ENCODE measurements at places on chromosomes 1 and 21.

GRCh38 chr1:97314685-97315084 is 593.1 kb downstream of the PTBP2 start:
- no peak for DNase-seq

GRCh38 chr1:40049725-40050124 is 9.2 kb downstream of the CAP1 start:
- no peak for DNase-seq

GRCh38 chr1:58971629-58972140 is 187.8 kb upstream of the JUN start:
- DNase-seq = no peak

DNA sequence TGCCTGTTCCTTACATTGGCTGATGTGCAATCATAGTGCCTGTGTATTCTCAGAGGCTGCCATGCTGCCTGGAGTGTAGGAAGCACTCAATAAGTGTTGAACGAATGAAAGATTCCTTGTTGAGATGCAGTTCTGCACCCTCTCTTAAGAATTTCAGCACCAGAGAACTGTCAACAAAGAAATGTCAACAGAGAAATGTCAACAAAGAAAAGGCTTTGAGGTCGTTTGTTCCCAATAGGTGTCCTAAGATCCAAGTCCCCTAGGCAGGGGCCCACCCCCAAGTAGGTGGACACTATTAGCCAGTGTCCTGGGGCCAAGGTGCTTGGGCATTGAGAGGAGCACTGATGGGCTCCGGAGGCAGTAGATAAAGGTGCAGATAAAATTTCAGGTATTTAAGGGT is 12.6 kb downstream of the KCND3 start:
- no peak for DNase-seq

DNA sequence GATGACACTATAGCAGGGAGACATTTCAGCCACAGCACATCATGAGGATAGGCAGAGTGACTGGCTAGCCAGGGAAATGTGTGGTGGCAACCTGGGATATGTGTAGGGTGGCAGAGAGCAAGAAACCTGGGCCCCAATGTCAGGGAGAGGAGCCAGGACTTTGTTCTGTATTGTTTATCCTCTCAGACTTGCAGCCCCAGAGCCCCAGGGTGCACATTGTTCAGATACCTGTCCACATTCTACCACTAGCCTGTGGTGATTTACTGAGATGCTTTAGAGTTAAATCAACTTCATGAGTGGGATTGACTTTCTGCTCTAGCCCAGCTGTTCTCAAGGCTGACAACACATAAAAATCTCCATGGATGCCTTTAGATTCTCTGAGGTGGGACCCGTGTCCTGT is 61.5 kb downstream of the MAB21L3 start:
- DNase-seq = no peak

DNA sequence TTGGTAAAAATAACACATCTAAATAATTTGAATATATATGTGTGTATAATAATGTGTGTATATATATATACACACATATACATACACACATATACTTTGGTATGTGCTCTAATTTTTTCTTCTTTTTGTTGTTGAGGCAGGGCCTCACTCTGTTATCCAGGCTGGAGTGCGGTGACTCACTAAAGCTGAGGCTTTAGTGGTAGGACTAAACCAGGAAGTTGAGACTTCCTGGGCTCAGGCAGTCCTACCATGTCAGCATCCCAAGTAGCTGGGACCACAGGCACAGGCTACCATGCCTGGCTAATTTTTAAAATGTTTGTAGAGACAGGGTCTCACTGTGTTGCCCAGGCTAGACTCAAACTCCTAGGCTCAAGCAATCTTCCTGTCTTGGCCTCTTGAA is 46.7 kb upstream of the CXADR start:
- DNase-seq = no peak

DNA sequence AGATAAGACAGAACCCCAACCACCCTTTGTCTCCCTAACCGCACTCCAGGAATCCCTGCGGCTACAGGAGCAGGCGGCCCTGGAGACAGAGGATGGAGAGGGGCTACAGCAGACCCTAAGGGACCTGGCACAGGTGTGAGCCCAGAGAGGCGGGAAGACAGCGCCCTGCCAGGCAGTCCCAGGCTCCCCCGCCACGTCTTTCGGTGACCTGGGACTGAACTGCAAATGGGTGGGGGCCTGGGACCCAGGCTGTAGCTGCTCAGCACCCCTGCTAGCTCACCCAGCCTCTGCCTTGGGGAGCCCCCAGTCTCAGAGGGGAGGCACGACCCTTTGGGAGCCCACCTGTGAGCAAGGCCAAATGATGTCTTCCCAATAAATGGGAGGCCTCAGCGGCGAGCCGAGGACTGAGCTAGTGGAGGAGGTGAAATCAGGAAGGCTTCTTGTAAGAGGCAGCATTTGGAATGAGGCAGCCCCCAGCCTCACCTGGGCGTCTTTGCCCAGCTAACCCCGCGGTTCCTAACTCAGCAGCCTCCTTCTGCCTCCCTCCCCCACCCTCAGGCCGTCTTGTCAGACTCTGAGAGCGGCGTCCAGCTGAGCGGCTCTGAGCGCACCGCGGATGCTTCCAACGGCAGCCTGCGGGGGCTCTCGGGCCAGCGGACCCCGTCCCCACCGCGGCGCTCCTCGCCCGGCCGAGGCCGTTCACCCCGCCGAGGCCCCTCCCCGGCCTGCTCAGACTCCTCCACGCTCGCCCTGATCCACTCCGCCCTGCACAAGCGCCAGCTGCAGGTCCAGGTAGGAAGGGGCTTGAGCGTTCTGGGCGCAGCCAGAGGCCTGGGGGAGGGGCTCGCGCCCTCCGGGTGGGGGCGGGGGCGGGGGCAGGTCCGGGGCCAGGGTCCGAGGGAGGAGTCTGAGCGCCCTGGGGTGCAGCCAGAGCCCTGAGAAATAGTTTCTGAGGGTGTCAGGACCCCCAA is 16.9 kb downstream of the CROCC start:
- no peak for DNase-seq

- DNase-seq = no peak
These were observed 2.4 kb upstream of the PIK3R3 start for GRCh38 chr1:46134660-46135331.

DNA sequence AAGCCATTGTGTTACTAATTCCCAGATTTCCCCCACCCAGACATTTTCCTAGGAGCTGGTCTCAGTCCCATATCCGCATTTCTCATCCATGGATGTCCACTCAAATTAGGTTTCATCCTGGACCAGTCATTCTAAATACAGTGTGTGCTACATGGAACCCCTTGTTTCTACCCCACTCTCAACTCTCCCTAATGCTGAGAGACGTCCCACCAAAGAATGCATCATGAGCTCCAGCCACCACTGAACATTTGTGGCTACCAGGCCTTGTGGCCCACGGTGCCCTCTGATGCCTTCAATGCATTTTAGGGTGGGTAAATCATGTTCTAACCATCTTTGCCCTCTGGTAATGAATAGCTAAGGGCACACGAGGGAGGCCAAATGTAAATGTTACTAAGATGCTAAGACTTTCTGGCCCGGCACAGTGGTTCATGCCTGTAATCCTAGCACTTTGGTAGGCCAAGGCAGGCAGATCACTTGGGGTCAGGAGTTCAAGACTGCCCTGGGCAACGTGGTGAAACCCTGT is 13.3 kb upstream of the RAB42 start:
- no peak for DNase-seq

Data from activated T-cell treated with anti-CD3 and anti-CD28 coated beads for 24 hours (primary cell).